Activated T-cell treated with anti-CD3 and anti-CD28 coated beads for 24 hours (primary cell): ENCODE measurements at places on chromosomes 2 and 18.

GRCh38 chr2:188316791-188317423, 25.2 kb downstream of the GULP1 start:
- DNase-seq, result no peak

DNA sequence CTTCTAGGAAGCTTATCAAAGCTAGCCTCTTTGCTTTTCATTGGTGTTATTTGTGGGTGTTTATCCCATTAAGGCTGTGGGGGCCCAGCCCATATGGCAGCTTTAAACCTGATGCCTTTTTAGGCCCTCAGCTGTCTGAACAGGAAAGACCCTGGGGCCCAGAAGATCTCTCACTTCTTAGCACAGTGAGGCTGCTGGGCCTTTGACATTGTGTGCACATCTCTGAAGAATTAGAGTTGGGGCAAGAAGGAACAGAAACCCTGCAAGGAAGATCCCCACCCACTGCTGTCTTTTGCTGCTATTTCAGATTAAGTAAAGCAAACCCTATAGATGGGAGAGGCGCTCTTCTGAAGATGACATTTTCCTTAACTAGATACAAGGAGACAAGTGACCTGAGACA, 250.0 kb downstream of the SMAD2 start:
- no peak for DNase-seq

DNA sequence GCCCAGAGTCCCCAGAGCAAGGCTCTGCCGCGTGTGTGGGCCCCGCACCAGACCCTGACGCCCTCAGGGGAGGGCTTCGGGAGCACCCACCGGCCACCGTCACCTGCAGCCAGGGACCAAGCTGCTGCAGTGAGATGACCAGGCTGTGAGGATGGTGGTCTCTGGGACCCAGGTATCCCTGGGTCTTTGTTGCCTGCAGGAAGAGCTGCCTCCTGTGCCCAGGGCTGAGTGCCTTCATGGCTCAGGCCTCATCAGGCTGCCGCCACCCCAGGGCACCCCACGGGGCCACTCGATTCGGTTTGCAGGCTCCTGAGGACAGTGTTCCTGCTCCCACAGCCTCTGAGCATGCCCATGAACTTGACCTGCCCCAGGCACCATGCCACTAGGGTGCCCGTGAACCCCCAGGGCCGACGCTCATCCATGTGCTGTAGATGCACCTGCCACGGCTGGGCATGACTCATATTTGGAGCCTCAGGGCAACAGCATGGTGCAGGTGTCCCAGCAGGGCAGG, 109.8 kb downstream of the FAM210A start:
- no peak for DNase-seq

GRCh38 chr2:126253669-126254068, 402.3 kb upstream of the GYPC start:
- DNase-seq, result no peak

GRCh38 chr2:135279209-135279608, 227.1 kb downstream of the RAB3GAP1 start:
- DNase-seq, result no peak

DNA sequence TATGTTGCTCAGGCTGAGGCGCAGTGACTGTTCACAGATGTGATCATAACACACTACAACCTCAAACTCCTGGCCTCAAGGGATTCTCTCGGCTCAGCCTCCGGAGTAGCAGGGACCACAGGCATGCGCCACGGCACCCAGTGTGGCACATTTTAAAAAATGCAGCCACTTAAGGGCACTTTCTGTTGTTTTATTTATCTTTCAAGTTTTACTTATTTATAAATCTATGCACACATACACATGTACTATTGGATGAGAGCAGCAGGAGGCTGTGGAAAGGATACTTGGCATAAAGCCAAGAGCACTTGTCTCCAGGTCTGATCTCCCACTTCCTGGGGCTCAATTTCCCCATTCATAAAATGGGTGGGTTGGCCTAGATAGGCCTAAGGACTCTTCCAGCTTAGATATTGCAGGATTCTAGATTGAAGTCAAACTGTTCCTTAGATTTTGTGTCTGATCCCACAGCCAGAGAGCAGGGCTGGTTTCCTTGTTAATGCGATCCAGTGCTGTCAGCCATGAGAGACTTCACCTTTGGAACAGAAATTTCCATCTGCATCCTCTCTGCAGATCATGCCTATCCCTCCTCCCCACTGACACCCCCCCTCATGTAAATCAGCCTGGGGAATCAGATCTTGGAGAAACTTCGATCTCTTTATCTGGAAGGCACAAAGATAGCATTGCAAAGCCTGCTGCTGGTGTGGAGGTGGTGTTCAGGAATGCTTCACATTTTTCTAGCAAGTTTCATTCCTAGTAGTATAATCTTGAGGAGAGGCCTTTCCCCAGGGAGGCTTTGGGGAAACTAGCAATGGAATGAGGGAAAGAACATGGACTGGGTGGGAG, 24.7 kb downstream of the PCBP1 start:
- DNase-seq, result no peak

GRCh38 chr2:221529943-221530652, 42.0 kb downstream of the EPHA4 start:
- DNase-seq, result no peak

- DNase-seq, result no peak
Measured at GRCh38 chr2:33673937-33674336, 74.8 kb upstream of the FAM98A start.

- no peak for DNase-seq
Measured at GRCh38 chr2:144715992-144716391, 196.1 kb upstream of the ZEB2 start.
